Fibroblast of lung (primary cell): ENCODE measurements at places on chromosomes 6 and 20. TPM values are rescaled to one million over a fixed set of nuclear protein-coding genes. Genes with fewer than 3 reads are reported as not detected.

The MOG gene
- not detected in 2 replicates for total RNA-seq

The TRIM38 gene
- 14.4 and 14.5 TPM in 2 replicates for total RNA-seq

The RNF8 gene
- 19.5 TPM in 2 replicates for total RNA-seq

The TPBG gene
- 24.9 and 31.0 TPM in 2 replicates for total RNA-seq

The TAGAP gene
- total RNA-seq = under 0.01 TPM in 1 of 2 replicates, not detected in the other

The MAP7 gene
- total RNA-seq = 0.77 and 1.5 TPM in 2 replicates

The KIF16B gene
- 9.8 and 17.3 TPM in 2 replicates for total RNA-seq

The MAK gene
- total RNA-seq = not detected in 2 replicates

The MDN1 gene
- 20.3 and 23.5 TPM in 2 replicates for total RNA-seq

The LTA gene
- total RNA-seq = not detected in 2 replicates

The RHAG gene
- total RNA-seq = not detected in 2 replicates

The HSPA1L gene
- 2.1 and 3.1 TPM in 2 replicates for total RNA-seq

The VGLL2 gene
- not detected in 2 replicates for total RNA-seq

The RIMS4 gene
- total RNA-seq = under 0.01 TPM in 2 replicates

The PCNA gene
- total RNA-seq = 75.6 and 81.4 TPM in 2 replicates

The CCDC28A gene
- 20.3 and 22.0 TPM in 2 replicates for total RNA-seq

The IL20RA gene
- total RNA-seq = 0.33 and 0.77 TPM in 2 replicates

The SEC23B gene
- 34.7 and 52.0 TPM in 2 replicates for total RNA-seq

The TREM2 gene
- under 0.01 and 0.17 TPM in 2 replicates for total RNA-seq

The AKAP12 gene
- 65.5 and 68.5 TPM in 2 replicates for total RNA-seq

The PDYN gene
- total RNA-seq = not detected in 2 replicates

The TEAD3 gene
- 7.7 and 9.6 TPM in 2 replicates for total RNA-seq

The EYS gene
- under 0.01 TPM in 1 of 2 replicates, not detected in the other for total RNA-seq

The BICRAL gene
- 4.9 and 6.9 TPM in 2 replicates for total RNA-seq

The GNMT gene
- not detected in 2 replicates for total RNA-seq

The SLC32A1 gene
- total RNA-seq = not detected in 2 replicates

The LY6G6C gene
- not detected in 2 replicates for total RNA-seq

The DEFB112 gene
- total RNA-seq = not detected in 2 replicates

The TDRD6 gene
- total RNA-seq = 0.26 and 0.33 TPM in 2 replicates

The OLIG3 gene
- total RNA-seq = not detected in 2 replicates

The KIF13A gene
- 65.0 and 114 TPM in 2 replicates for total RNA-seq

The PIGU gene
- 4.9 and 6.4 TPM in 2 replicates for total RNA-seq

The FAM162B gene
- 13.1 and 16.2 TPM in 2 replicates for total RNA-seq

The KHDC1L gene
- total RNA-seq = not detected in 2 replicates

The TRIM31 gene
- not detected in 2 replicates for total RNA-seq

The ZC3H12D gene
- under 0.01 and 0.17 TPM in 2 replicates for total RNA-seq

The OR2B6 gene
- 0.17 TPM in 1 of 2 replicates, not detected in the other for total RNA-seq

The YIPF3 gene
- 83.7 and 106 TPM in 2 replicates for total RNA-seq

The HDGFL1 gene
- not detected in 2 replicates for total RNA-seq

The RFX6 gene
- total RNA-seq = not detected in 2 replicates

The C6orf52 gene
- 0.26 and 0.33 TPM in 2 replicates for total RNA-seq

The SLPI gene
- total RNA-seq = 0.17 and 0.77 TPM in 2 replicates

The UNC93A gene
- total RNA-seq = not detected in 2 replicates
